ENCODE measurements at places on chromosomes 13 and 19.

DNA sequence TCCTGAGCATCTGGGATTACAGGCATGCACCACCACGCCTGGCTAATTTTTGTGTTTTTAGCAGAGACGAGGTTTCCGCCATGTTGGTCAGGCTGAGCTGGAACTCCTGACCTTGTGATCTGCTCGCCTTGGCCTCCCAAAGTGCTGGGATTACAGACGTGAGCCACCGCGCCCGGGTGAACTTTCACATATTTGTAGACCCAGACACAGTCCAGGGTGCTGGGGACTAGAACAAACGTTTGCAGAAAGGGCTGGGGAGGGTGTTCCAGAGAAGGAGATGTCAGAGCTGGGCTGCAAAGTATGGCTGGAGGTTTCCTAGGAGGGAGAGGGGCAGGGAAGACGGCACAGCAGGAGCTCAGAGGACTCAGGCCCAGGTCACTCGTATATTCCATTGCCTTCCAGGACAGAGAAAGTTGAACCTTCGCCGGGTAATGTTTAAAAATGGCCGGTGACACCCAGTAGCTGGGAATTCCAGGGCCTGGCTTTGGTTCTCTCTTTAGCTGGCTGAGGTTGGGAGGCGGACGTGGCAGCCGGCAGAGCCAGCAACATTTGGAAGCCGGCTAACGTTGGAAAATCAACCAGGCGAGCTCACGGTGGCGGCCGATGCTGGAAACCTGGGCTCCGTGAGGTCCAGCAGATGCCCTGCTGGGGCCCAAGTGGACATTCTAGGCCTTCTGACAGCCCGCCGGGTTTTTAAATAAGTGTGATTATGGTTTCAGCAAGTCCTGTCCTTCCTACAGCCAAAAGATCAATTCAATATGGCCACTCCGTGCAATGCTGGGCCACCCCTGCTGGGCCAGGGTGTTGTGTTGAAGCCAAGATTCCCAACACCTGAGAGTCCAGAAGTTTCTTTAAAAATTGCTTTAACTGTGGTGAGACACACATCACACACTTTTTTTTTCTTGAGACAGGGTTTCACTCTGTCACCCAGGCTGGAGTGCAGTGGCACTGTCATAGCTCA lies 41.5 kb downstream of the NFIC start:
- DNase-seq: no peak

DNA sequence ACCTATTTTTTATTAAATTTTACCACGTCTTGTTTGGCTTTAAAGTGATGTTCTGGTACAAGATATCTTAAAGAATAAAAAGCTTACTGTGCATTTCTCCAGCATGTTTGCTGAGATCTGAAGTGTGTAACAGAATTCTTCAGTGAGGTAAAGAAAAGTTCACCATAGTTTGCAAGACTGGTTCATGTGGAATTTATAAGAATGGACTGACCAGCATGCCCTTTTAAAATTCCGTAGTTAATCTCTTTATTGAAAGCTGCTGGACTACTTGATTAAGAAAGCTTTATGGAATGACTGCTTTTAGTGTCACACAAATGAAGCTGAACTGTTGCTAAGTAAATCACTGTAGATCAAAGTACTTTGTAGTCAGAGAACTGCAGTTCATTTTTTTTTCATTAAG lies 119.2 kb downstream of the GPC6 start:
- DNase-seq: no peak

DNA sequence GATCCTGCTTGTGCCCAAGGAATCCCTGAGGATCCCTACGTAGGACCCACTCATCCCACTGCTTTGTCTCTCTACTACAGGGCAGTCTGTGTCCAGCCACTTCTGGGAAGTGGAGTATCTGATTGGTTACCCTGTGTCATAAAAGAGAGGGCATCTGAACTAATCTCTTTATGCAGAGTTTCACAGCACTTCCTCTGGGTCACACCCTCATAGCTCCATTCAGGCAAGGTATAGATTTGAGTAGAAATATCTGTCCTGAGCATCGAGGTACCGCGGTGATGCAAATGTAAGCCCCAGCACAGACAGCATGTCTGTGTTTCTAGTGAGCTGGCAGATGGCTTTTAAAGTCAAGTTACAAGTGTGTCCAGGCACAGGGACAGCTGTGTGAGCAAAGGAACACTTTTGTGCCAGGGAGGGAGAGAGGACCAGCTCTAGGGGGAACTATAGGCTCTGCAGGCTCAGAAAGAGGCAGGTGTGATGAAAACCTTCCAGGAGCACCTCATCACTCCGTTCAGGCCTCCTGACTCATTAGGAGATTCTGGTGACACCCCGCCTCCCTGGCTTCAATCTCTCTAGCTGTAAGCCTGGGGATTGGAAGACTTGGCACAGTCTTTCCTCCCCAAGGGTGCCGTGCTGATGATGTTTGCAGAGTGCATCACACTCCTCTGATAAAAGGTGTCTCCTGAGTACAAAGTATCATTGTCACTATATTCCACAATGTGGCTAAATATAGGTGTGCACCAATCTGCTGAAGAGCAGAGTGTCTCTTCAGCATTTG lies 84.3 kb upstream of the UBL3 start:
- peak; percentile 13 for DNase-seq

- no peak for DNase-seq
These were observed 234.9 kb upstream of the STARD13 start for GRCh38 chr13:33520468-33520839.

GRCh38 chr19:32168111-32168510 lies 177.3 kb upstream of the ZNF507 start:
- no peak for DNase-seq

GRCh38 chr19:3766520-3766919 lies 4.0 kb downstream of the MRPL54 start:
- DNase-seq: peak; percentile 44

- no peak for DNase-seq
These were observed 50.4 kb downstream of the SACS start for GRCh38 chr13:23383151-23383550.

DNA sequence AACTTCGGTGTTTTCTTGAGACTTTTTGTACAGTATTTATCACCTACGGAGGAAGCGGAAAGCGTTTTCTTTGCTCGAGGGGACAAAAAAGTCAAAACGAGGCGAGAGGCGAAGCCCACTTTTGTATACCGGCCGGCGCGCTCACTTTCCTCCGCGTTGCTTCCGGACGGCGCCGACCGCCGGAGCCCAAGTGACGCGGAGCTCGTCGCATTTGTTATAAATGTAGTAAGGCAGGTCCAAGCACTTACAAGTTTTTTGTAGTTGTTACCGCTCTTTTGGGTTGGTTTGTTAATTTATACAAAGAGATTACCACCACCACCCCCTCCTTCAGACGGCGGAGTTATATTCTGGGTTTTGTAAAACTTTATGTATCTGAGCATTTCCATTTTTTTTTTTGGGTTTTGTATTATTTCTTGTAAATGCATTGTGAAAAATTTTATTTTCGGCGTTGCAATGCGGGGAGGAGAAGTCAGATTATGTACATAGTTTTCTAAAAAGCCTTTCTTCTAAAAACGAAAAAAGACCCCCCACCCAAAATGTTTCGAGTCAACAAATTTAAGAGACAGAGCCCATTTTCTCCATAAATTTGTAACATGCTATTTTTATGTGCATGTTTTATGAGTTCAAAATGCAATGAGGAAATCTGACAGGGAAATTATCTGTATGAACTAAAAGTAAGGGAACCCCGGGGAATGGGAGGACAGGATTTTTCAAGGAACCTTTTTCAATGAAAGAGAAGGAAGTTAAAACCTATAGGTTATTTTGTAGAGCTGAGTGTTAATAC lies 2.3 kb downstream of the SOX1 start:
- DNase-seq: no peak

GRCh38 chr13:61170856-61171255 lies 244.8 kb downstream of the PCDH20 start:
- no peak for DNase-seq

GRCh38 chr13:75123428-75123827 lies 358.5 kb downstream of the TBC1D4 start:
- DNase-seq: no peak

- DNase-seq: no peak
These were observed 202.8 kb upstream of the IRS2 start for GRCh38 chr13:109989155-109989554.

- peak; percentile 44 for DNase-seq
These were observed 7.8 kb downstream of the PROZ start for GRCh38 chr13:113166266-113166665.

DNA sequence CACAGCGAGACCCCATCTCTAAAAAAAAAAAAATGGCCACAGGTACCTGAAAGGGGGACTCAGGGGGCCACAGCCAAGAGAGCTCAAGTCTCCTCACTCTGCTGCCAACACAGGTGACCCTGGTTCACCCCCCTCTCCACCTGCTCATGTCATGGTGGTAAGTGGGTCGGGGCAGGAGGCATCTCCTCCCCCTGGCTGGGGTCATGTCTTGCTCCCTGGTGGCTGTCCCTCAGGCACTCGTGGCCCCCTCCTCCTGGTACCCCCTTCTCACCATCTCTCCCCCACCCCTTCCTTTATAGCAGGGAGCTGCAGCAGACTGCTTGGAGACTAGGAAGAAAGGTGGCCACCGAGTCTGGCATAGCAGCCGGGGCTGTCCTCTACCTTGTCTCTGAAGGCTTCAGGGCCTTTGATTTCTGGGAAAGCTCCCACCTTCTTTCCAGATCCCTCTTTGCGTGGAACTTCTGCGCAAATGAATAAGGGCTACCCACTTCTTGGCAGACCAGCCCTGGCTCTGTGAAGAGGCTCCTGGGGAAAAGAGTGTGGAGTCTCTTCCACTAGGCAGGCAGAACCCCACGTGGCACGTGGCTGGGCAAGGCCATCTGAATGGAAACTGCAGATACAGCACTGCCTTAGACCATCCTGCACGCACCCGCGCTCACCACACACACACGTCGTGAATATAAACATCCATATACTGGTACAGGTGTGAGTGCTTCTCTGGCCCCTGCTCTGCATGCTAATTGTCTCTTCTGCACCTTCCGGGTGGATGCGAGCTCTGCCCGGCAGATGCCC lies 20.1 kb upstream of the MIER2 start:
- DNase-seq: no peak

DNA sequence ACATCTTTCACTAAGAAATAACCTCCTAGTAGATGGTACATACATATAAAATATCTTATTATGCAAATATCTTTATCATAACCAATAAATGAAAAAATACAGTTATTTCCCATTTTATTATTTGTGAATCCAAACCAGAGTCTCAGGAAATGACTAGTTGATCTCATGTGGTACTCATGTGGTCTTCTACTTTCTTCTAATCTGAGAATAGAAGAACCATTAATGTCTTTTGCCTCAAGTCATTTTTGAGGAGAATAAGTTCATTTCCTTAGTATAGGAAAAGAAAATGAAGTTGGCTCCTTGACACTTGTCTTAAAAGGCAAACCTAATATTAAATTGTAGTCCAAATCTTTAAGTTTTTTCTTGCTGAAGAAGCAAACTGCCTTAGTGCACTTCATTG lies 106.7 kb downstream of the EDNRB start:
- DNase-seq: no peak

DNA sequence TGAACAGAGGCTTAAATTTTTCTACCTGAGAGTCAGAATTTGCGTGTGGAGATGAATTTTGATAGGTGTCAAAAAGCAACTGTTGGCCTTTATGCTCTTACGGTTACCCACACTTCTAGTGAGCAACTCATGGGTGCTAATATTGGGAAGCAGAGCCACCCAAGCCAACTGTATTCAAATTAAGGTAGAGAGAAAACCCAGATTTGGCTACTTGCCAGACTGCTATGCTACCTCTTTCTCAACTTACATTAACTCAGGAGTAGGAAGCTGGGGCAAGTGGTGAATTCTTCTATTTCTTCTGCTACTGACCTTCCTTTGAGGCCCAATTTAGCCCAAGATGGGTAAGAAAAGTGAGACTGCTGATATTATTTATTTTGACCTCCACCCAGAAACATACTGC lies 83.9 kb downstream of the OLFM4 start:
- no peak for DNase-seq

DNA sequence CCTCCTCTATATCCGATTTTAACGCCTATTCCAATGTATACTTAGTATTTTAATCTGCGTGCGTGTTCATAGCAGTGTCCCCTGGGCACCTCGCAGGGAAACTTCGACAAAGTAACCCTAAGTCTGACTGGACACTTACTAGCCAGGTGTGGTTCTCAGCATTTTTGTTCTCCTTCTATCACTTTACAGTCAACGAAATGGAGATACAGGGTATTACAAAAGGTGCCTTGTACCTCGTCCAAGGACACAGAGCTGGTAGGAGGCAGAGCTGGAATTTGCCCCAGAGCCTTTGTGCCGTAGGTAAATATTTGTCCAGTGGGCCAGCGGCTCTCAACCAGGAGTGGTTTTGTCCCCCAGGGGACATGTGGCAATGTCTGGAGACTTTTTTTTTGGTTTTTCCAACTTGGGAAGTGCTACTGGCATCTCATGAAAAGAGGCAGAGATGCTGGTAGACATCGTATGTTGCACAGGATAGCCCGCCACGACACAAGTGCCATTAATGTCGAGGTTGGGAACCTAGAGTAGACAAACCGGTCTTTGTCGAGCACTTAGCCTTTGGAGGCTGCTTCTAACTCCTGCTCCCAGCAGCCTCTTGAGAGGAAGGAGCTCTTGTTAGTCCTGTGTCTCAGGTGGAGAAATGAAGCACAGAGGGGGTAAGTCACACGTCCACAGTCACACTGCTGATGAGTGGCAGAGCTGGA lies 1.1 kb downstream of the ZNF444 start:
- DNase-seq: no peak

DNA sequence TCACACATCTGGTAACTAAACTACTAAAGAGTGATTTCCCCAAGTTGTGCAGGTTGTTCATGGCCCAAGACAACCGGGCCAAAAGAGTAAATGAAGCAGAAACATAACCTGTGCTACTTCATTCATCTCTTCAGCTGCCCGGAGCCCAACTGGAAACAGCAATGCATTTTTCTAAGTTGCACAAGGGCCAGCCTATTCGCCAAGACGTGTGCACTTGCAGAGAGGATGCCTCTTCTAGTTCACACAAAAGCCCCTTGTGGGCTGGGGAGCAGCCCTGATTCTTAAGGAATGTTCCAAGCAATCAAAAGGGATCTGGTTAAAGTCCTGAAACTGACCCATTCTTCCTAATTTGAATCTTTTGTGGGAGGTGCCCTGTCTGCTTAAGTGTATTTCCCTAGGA lies 275.8 kb downstream of the SHISA2 start:
- DNase-seq: no peak

GRCh38 chr19:1942078-1942933 lies 1.3 kb downstream of the CSNK1G2 start:
- peak; percentile 81 for DNase-seq

GRCh38 chr13:42123600-42123999 lies 75.2 kb downstream of the DGKH start:
- no peak for DNase-seq

DNA sequence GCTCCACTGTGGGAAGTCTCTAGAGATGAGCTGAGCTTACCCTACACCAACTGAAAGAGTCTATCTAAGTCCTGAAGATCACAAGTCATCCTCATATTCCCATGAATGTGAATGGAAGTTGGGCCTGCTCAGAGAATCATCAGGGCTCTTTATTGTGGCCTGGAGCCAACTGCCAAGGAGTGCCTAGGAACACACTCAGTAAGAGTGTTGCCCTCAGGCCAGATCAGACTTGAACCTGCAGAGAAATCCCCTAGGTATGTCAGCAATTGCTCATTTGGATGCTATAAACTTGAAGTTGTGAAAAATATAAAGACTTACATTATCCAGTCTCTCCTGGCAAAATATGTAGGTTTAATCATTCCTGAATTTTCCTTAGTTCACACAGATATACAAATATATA lies 1070.2 kb downstream of the EFNB2 start:
- DNase-seq: no peak

All from stimulated activated naive CD8-positive, alpha-beta T cell treated with anti-CD3 and anti-CD28 coated beads, Interleukin-15, Interleukin-2, amounts not matched to agents 100 U/mL and 50 U/mL, for 24 hours (primary cell).